ENCODE measurements at places on chromosomes 4 and X.
A peak's percentile ranks its signal among the peaks of the same experiment; 100 is the strongest.

GRCh38 chr4:110610620-110610939 lies 12.3 kb downstream of the PITX2 start:
- no peak for DNase-seq

DNA sequence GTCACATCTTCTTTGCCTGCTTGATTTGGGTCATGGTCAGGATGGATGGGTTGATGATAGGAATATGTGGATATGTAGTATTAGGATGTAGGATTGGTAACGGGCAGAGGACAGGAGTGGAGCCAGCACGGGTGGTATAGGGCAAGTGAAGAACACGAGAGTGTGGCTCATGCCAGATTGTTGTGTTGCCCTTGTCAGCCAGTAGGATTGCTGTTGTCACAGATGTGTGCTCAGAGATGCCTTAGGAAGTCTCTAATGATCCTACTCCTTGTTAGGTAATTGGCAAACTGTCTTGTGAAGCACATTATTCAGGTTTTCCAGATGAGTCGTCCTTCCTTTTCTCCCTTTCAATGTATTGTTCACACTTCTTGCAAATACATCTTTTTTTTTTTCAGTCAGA lies 5.5 kb downstream of the ATP10D start:
- DNase-seq, result no peak

DNA sequence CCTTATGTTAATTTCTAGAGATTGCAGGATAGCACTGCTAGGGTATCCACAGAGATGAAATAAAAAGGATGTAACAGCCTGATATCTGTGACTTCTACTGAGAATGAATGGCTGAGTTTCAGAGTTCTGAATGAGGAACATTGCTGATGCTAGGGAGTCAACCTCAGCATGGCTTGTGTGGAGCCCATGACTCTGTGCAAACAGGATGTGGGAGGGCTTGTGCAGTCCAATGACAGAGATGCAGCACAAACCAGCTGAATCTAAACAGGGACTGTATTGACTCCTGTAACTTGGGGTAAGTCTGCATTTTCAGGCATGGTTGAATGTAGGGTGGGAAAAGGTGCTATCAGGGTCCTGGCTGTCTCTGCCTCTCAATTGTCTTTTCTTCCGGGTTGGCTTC lies 5.3 kb upstream of the RASL11B start:
- no peak for DNase-seq

DNA sequence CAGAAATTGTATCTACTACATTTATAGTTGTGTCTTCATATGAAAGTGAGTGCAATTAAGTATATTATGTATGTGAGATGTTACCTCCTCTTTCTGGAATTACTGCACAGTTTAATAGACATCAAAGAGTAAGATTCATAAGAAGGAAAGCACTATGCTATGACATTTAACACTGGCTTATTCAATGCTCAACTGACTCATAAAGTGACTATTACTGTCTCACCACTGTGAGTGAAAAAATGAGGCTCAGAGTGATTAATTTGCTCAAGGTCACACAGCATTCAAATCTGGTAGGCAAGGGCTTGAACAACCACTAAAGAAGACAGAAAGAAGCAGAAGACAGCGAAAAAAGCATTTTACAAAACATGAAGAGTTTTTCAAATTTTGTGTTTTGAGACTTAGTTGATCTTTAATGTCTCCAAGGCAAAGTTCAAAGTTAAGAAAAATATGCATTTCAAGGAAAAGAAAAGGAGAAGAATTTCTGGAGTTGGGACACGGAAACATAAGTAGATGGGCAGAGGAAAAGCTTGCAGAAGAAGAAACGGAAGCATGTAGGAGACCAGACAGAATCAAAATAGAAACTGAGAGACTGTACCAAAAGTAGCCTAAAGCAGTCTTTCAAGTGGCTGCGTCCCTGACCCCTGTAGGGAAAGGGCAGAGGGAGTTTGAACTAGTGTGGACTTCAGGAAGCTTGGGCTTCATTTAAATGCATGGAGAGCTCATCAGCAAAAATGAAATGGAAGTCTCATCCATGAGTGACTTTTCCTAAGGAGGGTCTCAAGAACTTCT lies 66.3 kb downstream of the KCNIP4 start:
- DNase-seq, result no peak

- DNase-seq, result no peak
Observed at GRCh38 chr4:156248917-156249316, 295.3 kb upstream of the CTSO start.

- no peak for DNase-seq
Observed at GRCh38 chrX:41858161-41858775, 65.1 kb downstream of the CASK start.

- no peak for DNase-seq
Observed at GRCh38 chr4:3112201-3112600, 37.7 kb downstream of the HTT start.

GRCh38 chr4:21991562-21991961 lies 43.0 kb upstream of the KCNIP4 start:
- DNase-seq, result no peak

DNA sequence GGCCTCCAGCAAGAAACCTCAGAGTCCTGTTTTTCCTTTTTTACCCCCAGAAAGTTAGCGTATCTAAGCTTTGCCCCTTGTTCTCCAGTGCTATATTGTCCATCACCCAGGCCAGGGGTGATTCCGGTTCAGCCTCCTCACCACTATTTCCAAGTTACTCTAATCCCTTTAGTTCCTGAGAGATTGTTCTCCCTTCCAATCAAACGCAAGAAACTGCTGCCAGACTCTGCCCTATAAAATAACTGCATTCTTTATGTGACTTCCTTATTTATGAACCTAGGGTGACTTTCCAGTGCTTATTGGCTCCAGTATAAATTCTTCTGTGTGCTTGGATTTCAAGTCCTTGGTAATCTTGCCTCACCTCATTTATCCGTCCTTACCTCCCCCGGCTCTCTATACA lies 65.7 kb downstream of the CLCN5 start:
- DNase-seq, result no peak

DNA sequence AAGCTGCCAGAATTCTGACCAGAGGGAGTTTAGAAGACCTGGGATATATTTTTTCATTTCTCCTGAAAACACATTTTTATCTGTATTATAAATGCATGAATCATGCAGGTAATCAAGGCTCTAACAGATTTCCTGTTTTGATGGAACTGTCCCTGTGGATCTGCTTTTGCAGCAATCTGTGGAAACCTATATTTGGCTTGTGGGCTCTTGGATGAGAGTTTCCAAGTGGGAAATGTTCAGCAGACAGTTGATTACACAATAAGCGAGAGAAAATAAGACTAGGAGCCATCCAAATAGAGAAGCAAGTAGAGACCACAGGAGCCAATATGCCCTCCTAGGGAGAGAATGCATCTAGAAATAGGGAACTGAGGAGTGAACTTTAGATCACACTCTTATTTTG lies 105.0 kb downstream of the NDST3 start:
- no peak for DNase-seq

- no peak for DNase-seq
Observed at GRCh38 chrX:54560411-54560810, 30.4 kb downstream of the GNL3L start.

GRCh38 chr4:73055241-73055897 lies 14.1 kb downstream of the COX18 start:
- no peak for DNase-seq

DNA sequence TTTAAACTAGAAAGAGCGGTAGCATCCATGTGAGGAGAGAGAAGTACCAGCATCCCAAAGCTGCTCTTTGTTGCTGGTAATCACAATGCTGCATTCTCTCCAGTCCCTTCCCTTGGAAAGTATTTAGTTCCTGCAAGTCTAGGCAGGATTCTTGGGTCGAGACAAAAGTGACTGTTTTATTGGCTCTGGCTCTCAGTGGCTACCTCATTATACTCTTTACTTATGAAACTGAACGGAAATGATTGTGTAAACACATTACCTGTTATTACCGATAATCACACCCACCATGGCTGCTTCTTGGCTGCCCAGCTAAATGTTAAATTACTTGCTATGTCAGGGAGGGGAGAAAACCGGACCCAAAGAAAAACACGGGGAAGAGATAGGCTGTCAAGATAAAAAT lies 26.2 kb downstream of the ATXN3L start:
- no peak for DNase-seq

- no peak for DNase-seq
Observed at GRCh38 chr4:92232566-92232965, 71.2 kb upstream of the GRID2 start.

DNA sequence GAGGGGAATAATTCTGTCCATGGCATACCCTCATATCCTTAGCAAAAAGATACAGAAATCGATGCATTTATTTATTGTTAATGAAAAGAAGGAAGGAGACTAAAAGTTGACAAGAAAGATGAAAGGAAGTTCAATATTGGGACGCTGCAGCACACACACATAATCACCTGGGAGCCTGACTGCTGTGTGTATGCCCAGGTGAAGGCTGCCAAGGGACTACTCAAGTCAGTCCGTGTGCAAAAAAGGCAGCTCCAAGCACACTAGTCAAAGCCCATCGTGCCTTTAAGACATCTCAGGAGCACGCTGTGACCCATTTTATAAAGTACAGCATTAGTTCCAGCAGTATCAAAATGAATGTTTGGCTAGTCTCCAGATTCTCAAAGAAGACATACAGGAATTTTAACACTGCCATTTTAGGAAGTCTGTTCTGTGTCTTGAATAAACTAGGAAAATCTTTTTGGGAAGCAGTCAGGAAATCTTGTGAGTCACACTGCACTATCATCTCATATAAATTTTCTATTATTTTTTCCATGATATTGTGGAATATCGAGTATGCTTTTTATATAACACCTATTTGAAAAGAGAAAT lies 363.9 kb downstream of the GASK1B start:
- no peak for DNase-seq

DNA sequence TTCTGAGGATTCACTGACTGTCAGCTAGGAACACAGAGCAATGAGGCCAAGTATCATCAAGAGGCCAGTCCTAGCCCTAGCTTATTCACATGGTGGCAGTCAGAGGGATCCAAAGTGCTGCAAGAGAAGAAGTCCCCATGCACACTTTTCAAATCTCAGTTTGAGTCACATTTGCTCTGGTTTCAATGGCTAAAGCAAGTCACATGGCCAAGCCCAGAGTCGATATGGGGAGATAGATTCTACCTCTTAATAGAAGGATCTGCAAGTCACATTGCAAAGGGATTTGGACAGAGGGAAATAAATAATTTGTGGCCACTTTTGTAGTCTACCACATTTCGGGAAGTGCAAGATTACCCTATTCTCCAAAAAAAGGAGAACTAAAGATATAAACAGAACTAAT lies 3.7 kb upstream of the LCORL start:
- DNase-seq, result no peak

- DNase-seq, result no peak
Observed at GRCh38 chr4:168891688-168892087, 118.4 kb downstream of the CBR4 start.

GRCh38 chr4:2803624-2804448 lies 11.0 kb downstream of the SH3BP2 start:
- no peak for DNase-seq

DNA sequence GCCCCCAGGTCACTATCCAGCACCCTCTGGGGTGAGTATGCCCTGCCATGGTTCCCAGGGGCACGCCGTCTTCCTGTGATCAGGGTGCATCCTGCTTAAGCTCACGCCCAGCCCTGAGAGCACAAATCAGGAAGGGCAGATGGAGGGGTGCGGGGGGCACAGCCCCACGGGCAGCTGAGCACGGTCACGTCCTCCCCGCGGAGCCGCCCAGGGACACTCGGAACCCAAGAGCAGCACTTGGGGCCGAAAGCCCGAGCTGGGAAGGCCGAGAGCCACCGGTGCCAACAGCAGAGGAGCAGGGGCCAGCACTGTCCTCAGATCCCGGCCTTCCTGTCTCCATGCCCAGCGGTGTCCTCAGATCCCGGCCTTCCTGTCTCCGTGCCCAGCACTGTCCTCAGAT lies 21.5 kb downstream of the NELFA start:
- DNase-seq, result no peak

GRCh38 chr4:88900432-88900831 lies 156.6 kb downstream of the FAM13A start:
- no peak for DNase-seq

- DNase-seq, result peak; percentile 83
Observed at GRCh38 chr4:141133146-141133998, at the start of gene RNF150. RNF150 (minus strand) TSS chr4:141133469.

- no peak for DNase-seq
Observed at GRCh38 chrX:52359614-52360232, 9.1 kb upstream of the XAGE2 start.

DNA sequence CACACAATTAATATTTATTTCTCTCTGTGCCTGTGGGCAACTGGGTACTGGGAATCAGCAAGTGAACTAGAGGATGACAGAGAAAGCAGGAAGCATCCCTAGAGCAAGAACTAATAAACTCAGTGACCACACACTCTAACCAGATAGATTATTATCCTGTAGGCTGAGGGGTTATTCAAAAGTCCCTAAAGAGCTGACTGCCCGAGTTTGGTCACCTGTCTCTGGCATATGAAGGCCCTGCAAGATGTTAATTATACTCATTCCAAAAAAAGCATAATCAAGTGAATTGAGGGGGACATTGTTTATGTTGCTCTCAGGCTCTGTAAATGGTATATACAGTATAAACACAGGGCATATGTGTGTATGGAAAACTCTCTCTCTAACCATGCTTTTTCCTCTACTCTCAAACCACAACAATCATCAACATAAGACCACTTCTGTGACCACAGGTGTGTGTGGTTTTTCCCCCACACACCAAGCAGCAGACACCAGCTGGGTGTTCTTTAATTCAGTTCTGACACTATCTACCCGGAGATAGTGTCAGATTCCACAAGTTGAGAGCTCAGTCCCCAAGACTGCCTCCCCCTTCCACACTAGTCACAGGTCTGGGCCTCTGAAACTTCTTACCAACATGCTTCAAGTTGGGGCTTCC lies 6.2 kb upstream of the HPSE start:
- DNase-seq, result no peak

DNA sequence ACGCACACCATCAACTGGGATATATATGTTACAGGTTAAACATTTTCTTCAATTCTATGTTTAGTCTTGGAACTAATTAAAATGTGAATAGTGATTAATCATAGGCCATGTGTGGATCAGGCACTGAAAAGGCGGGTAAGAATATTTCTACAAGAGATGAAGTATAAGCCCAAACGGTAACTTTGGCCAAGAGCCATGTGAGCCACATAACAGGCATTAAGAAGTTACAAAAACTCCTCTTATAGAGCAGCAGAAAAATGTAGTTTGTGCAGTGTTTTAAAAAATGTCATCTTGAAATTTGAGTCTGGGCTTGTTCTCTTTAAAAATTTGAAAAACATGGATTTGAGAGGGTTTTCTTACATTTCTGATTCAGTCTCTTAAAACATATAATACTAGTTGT lies 521.8 kb upstream of the DIPK2B start:
- DNase-seq, result no peak

DNA sequence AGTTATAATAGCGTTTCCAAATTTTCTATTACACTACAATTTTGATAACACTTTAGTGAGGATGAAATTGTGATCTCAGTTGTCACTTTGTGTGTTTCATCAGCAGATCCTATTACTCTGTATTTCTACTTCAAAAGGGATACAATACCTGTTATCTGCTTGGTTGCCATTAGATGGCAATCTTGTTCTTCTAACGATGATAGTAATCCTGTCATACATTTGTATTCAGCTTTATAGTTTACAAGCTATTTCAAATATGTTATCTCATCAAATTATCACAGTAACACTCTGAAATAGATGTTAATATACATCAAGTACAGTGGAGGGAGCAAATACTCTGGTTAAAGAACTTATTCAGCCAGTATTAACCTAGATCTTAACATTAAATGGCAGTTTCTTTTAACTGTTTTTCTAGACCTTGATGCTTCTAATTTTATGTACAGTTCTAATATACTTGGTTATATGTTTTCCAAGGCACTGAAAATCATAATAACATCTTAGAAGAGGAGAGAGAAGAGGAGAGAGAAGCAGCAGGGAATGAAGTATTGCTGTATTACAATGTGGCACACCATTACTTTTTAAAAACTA lies 292.0 kb downstream of the CCSER1 start:
- no peak for DNase-seq

All from ovary (tissue), 10 donors.